Activated T-cell treated with anti-CD3 and anti-CD28 coated beads, Interleukin-2, amount 50 U/mL, for 72 hours (primary cell): ENCODE measurements at places on chromosomes 4 and X. TPM values are rescaled to one million over a fixed set of nuclear protein-coding genes. Genes with fewer than 3 reads are reported as not detected.

SSR4 gene
- 150 TPM for total RNA-seq

XAGE2 gene
- not detected for total RNA-seq

ALB gene
- total RNA-seq = not detected

MAGEA1 gene
- not detected for total RNA-seq

STBD1 gene
- not detected for total RNA-seq

XAGE5 gene
- not detected for total RNA-seq

ITM2A gene
- 47.2 TPM for total RNA-seq

RBMXL3 gene
- total RNA-seq = not detected

CT47B1 gene
- not detected for total RNA-seq

GYG2 gene
- total RNA-seq = not detected

CT45A10 gene
- total RNA-seq = not detected

GLUD2 gene
- 0.26 TPM for total RNA-seq

APOOL gene
- 19.6 TPM for total RNA-seq

GAGE12E gene
- not detected for total RNA-seq

PRRG1 gene
- total RNA-seq = not detected

PAGE5 gene
- total RNA-seq = 0.93 TPM

NAP1L2 gene
- 2.0 TPM for total RNA-seq

PLAC1 gene
- total RNA-seq = 1.3 TPM

GPC3 gene
- 0.39 TPM for total RNA-seq

ZNF827 gene
- total RNA-seq = 39.0 TPM

RXFP1 gene
- total RNA-seq = not detected

DDX60 gene
- total RNA-seq = 14.3 TPM

NLGN3 gene
- total RNA-seq = 2.9 TPM

CLDN22 gene
- total RNA-seq = not detected

PDLIM3 gene
- 7.4 TPM for total RNA-seq

FGFBP2 gene
- total RNA-seq = 11.6 TPM

LCORL gene
- total RNA-seq = 9.1 TPM

PCDH7 gene
- total RNA-seq = not detected

TMPRSS11F gene
- total RNA-seq = not detected

STS gene
- 1.0 TPM for total RNA-seq

HSPA4L gene
- 2.5 TPM for total RNA-seq

MID2 gene
- total RNA-seq = 15.8 TPM

GYPA gene
- total RNA-seq = not detected

CT83 gene
- total RNA-seq = not detected

SMIM31 gene
- total RNA-seq = not detected

ABLIM2 gene
- 0.60 TPM for total RNA-seq

PGRMC1 gene
- 32.8 TPM for total RNA-seq

HEPH gene
- 0.22 TPM for total RNA-seq

NPY2R gene
- total RNA-seq = not detected

STEEP1 gene
- 22.1 TPM for total RNA-seq

AFM gene
- not detected for total RNA-seq

PDCL2 gene
- total RNA-seq = not detected

PNMA5 gene
- total RNA-seq = not detected

RTL5 gene
- 0.74 TPM for total RNA-seq
